Effector CD4-positive, alpha-beta T cell (primary cell): ENCODE measurements at places on chromosomes 12 and 14.

DNA sequence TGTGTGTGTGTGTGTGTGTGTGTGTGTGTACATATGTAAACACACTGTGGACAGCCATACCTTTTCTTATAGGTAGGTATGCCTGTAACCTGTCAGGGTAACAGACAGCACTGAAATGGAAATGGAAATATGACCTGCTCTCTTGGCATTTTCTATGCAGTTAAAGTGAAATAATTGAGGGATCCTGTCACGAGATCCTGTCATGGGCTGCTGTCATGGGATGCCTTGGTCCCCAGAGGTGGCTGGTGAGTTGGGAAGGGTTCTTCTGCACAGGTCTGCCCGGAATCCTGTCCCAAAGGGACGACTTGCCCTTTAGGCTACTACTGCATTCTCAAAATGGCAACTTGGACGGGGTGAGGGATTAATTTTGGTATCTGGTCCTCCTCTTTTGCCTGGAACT, 47.3 kb downstream of the ELK3 start:
- no peak for DNase-seq

GRCh38 chr12:51985154-51985835, 21.5 kb upstream of the TAMALIN start:
- no peak for DNase-seq

DNA sequence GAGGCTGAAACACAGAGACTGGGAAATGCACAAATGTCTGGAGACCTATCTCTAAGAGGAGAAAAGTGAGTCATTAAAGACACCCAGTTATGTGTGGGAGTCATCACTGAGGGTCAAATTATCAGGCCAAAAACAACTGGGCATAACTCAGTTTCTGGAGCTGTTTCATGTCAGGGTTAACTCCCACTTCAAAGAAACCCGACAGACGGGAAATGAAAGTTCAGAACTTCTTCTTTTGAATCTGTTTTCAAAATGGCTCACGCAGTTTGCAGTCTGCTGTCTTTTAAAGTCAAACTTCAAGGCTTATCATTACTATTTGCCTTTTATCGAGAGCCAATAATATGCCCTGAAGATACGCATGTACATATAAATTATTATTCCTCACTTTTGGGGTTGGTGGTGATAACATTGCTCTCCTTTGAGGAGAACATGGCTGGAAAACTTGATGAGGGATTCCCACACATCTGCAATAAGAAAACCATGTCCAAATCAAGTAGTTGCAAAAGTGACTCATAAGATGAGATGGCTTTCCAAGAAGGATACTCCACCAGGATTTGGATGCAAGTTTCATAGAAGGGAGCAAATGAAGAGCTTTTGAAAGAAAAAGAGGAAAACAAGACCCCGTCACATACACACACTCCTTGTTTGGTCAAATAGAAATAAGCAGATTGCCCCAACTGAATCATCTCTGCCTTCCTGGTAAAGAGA, 341.4 kb downstream of the ADAMTS20 start:
- DNase-seq: no peak

- no peak for DNase-seq
Measured at GRCh38 chr12:113077859-113078255, 21.3 kb downstream of the DTX1 start.

DNA sequence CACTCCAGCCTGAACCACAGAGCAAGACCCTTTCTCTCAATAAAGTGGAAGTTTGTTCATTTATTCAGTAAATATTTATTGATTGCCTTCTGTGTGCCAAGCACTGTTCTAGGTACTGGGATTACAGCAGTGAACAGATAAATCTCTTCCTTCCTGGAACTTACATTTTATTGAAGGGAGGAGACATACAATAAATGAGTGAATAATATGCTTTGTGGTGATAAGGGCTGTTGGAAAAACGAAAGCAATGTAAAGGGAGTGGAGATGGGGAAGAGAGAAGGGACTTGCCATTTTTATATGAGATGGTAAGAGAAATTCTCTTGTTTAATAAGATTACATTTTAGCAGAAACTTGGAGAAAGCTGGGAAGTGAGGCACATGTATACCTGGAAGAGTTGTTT, 1.6 kb downstream of the GSKIP start:
- no peak for DNase-seq
